HCT116 (cell line): ENCODE measurements at places on chromosomes 7 and 10.
A peak's percentile ranks its signal among the peaks of the same experiment; 100 is the strongest.

DNA sequence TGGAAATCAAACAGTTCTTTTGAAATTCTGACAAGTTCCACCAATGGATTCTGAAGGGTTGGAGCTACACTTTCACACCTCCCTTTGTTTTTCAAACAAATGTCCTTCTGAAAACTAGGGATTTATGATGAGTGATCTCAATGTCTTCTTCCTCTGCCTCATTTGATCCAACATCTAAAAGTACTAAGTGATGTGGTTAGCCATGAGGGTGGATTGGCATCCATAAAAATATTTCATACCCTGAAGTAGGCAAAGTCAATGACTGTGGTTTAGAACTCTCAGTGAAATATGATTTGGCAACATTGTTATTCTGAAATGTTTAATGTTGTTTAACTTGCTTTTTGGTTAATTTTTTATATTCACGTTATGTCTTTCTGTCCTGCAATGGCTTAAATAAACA, 136.9 kb downstream of the MBL2 start:
- no peak for DNase-seq

- DNase-seq, result peak; percentile 48
These were observed 134.7 kb downstream of the EMX2 start for GRCh38 chr10:117677239-117677638.

GRCh38 chr10:103067484-103067883, 125.6 kb downstream of the NT5C2 start:
- no peak for DNase-seq

DNA sequence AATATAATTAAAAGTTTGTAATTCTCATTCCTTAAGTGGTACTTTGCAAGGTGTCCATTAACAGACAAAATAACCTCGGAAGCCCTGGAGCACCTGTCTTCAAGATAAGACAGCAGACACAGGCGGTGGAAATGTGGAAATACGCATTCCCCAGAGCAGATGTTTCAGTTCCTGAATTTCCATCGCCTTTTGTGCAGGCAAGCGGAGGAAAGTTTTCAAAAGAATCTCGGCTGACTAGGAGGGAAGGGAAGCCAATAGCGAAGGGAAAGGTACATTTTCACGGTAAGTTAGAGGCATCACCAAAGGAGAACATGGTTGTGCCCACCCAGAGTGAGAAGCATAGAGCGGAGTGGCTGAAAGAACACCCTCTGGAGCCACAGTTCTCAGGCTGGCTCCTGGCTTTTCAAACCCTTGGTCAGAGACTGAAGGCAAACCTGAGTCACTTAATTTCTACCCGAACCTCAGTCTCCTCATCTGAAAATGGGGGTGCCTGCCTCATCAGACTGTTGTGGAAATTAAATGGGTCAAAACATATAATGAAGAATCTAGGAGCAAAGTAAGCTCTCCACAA, 13.6 kb downstream of the CPA1 start:
- DNase-seq, result no peak

- no peak for DNase-seq
These were observed 48.1 kb upstream of the EBF3 start for GRCh38 chr10:130012129-130012528.

DNA sequence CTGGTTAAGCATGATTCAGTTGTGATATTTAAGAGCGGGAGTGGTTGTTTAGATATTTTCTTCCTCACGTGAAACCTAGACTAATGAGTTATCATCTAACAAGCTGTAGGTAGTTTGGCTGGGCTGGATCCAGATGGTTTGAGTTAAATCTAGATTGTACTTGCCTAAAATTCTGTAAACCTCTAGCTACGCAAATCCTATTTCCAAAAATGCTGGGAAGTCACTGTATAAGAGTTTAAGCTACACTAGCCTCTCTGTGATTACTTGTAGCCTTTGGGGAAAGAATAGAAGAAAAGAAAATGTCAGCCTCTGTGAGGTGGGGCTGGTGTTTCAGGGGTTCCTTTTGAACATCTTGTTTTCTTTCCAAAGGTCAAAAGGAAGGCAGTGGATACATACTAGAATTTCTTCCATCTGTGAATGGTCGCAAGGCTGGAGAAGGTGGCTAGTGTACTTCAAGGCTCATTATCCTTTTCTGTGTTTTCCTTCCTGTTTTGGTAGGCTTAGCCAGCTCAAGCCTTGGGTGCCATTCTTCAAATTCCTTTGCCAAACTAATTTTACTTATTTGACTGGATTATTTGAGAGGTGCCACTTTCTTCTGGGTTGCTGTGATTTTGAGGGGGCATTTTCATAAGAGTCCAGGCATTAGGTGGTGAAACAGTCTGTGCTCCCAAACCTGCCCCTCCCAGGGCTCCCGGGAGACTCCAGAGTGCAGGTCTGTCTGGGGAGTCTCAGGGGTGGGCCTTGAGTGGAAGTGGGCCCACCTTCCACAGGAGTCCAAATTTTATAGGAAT, 5.2 kb upstream of the EN2 start:
- no peak for DNase-seq

DNA sequence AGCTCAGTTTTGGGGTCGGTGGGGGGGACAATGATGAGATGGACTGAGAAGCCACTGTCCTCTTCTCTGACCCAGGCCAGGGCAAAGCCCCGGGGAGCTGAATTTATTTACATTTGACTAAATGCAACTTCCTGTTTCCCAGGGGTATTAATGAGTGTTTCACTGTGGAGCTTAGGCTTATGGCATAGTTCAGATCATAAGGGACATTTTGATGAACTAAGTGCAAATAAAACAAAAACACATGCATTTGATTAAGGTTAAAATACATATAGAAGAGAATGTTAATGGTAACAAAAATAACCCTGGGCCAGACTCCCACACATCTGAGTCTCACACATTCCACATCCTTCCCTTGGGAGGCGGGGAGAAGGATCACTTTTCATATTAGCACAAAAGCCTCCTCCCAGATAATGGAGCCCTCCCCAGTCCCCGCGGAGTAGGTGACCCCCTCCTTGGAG, 320.6 kb downstream of the FRMD4A start:
- no peak for DNase-seq

DNA sequence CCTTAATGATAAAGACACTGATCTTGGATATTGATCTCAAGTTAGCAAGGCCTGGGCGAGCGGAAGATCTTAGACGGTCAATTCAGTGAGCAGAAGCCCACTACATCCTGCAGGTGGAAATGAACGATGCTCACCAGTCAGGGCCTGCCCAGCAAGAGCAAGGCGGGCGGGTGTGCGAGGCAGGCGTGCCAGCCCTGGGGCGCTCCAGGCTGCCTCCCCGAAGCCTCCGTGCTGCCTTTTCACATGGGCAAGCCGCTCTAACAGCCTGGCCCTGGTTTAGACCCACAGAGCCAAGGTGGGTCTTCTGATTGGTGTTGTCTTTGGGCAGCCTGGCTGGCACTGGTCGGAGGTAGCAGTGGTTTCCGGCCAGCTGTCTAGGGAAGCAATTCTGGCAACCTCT, 475.1 kb upstream of the FOXK1 start:
- no peak for DNase-seq

- DNase-seq, result no peak
These were observed 5.7 kb downstream of the HOXA5 start for GRCh38 chr7:27137640-27138315.

GRCh38 chr10:71747551-71748523, 25.5 kb downstream of the VSIR start:
- DNase-seq, result no peak

- no peak for DNase-seq
These were observed 62.9 kb downstream of the ENO4 start for GRCh38 chr10:116912162-116912561.

- no peak for DNase-seq
These were observed 655.6 kb downstream of the SORCS1 start for GRCh38 chr10:106508950-106509349.

- no peak for DNase-seq
These were observed 40.3 kb downstream of the GRB10 start for GRCh38 chr7:50742401-50742800.

GRCh38 chr7:47525066-47525623, 56.8 kb downstream of the TNS3 start:
- DNase-seq, result no peak

DNA sequence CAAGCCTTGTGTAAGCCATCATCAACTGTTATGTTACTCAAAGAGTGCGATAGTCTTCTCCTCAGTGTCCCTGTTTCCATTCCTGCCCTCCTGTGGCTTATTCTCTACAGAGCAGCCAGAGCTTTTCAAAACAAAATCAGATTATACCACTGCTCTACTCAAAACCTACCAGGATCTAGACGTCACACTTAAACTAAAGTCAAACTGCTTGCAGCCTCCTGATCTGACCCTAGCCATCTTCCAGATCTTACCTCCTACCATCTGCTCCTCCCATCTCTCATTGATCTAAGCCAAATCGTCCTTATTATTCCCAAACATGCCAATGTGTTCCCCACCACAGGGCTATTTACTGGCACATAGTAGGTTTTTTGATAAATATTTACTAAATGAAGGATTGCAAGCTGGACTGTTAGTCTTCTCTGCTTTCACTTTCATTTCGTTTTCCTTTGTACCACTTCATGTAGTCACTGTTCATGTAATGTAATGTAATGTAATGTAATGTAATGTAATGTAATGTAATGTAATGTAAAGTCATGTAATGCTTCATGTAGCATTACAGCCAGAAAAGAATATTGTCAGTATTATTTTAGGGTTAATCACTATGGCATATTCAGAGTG, 116.1 kb downstream of the GPR37 start:
- DNase-seq, result no peak

DNA sequence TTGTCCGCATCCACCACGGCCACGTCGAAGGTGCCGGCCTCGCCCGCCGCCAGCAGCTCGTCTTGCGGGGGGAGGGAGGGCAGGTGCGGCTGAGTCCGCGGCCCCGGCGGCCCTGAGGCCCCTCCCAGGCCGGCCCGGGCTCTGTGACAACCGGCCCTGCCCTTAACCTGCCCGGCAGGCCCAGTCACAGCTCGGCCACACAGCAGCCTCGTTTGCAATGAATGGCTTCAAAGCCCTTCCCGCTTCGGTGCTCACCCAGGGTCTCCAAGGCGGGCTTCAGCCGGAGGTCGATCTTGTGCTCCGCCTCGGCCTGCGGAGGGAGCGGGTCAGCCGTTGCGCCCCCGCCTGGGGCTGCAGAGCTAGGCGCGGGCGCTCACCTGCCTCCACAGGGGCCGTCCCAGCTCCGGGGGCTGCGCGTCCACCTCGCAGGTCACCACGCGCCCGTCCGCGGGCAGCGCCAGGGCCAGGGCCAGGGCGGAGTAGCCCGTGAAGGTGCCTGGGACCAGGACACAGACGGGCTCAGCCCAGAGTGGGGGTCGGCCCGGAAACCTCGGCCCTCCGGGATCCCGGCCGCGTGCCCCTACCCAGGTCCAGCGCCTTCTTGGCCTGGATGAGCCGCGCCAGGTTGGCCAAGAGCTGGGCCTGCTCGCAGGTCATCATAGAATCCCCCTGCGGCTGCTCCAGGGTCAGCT, 928 bp downstream of the COMTD1 start:
- DNase-seq, result no peak

- DNase-seq, result no peak
These were observed 487.6 kb upstream of the MGMT start for GRCh38 chr10:128979405-128979804.

DNA sequence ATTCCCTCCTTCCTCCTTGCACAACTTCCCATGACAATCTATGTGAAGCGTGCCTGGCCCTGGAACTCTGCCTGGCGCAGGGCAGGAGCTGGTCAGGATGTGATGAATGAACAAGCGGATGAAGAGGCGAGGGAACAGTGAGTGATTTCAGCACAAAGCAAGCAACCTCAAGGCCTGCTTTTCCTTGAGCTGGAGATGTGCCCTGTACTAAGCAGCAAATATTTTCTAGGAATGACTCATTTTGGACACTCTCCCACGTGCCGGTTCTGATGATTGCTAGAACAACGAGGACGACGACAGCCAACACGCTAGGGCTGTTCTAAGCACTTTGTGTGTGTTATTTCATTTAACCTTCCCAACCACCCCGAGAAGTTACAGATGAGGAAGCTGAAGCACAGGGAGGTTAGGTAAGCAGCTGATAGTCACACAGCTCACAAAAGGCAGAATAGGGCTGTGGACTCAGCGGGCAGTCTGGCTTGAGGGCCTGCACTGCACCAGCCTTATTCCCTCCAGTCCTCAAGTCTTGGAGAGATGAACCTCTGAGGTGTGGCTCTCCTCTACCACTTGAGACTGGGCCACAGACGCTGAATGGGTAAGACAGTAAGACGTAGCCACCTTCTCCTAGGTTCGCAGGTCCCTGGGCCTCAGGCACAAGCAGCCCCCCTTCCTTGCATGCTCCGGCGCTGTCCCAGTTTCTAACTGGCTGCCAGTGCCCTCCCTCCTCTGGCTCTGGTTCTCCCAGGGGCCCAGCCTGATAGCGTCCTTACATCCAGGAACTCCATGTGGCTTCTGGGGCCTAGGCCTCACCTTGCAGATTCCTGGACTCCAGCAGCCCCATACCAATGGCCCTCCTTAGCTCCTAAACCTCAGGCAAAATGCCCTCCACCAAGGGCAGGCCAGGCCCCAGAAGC, 59.0 kb downstream of the YKT6 start:
- no peak for DNase-seq

DNA sequence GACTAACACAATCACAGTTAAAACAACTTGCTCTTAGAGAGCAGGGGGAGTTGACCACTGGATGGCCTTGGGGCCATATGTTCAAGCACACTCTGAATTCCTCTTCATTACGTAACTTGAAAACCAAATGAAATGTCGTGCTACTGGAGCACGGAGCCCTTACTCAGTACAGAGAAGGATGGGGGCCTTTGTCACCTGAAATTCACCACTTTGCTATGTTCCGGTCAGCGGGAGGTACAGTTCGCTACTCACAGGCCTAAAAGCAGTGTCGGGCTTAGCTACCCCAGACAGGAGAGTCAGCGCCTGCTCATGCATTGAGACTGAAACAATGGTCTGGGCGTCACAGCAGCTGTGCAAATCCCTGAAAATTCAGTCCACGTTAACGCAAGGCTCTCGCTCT, 39.6 kb downstream of the GLI3 start:
- DNase-seq, result no peak

GRCh38 chr7:45998506-45998905, 77.4 kb upstream of the IGFBP3 start:
- DNase-seq, result no peak

GRCh38 chr10:74746813-74747212, 79.6 kb upstream of the KAT6B start:
- DNase-seq, result no peak

GRCh38 chr7:120436487-120437060, 163.6 kb downstream of the KCND2 start:
- no peak for DNase-seq

DNA sequence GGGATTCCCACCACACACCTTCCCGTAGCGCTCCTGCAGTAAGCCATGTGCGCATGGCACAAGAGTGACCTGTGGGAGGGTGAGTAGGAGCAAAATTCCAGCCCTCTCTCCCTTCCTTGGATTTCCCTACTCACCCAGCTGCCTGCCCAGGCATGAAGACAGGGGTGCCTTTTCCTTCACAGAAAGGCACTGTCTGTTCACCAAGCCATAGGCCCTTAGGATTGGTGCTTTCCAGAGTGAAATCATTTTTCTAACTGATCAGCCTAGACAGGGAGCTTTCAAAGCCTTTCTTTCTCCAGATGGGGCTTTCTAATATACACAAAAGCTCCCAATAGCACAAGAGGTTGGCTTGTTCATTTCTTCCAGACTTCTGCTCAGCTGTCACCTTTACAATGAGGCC, 79.7 kb downstream of the CTTNBP2 start:
- DNase-seq, result no peak

GRCh38 chr7:15606561-15606960, 44.7 kb upstream of the AGMO start:
- no peak for DNase-seq
